ENCODE measurements at places on chromosomes 3 and 15.

DNA sequence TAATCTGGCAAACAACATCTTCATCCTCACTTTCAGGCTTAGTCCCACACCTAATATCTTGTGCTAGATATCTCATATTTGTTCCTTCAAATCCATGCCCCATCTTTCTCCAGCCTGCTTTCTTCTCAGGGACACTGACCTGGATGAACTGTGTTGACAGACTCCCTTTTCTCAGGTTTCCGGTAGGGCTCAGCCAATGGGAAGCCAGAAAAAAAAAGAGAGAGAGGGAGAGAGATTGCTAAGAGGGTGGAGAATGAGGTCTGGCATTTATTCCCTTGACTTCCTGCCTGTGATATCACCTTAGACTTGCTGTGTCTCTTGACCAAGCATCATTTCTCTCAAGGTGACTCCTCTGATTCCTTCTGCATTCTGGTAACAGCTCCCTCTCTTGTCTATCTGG is 145.6 kb upstream of the ABI3BP start:
- DNase-seq: no peak

DNA sequence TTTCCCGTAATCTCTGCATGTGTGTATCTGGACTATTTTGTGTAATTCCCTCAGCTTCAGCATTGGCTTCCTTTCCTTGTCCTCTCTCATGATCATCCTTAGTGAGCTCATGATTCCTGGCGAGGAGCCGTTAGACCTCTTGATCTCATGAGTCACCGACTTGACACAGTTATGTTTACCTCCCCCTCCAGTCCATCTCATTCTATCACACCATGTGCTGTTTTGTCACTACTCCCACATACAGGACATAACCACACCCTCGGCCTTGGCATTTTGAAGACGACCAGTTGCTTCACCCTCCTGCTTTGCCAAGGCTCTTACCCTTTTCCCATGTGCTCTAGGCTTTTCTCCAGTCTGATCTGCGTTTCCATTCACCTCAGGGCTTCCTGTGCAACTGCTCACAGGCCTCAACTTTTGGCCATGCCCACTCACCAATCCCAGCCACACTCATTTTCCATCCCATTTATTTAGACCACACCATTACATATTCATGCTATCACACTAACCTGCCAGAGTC is 41.5 kb downstream of the CP start:
- DNase-seq: no peak

DNA sequence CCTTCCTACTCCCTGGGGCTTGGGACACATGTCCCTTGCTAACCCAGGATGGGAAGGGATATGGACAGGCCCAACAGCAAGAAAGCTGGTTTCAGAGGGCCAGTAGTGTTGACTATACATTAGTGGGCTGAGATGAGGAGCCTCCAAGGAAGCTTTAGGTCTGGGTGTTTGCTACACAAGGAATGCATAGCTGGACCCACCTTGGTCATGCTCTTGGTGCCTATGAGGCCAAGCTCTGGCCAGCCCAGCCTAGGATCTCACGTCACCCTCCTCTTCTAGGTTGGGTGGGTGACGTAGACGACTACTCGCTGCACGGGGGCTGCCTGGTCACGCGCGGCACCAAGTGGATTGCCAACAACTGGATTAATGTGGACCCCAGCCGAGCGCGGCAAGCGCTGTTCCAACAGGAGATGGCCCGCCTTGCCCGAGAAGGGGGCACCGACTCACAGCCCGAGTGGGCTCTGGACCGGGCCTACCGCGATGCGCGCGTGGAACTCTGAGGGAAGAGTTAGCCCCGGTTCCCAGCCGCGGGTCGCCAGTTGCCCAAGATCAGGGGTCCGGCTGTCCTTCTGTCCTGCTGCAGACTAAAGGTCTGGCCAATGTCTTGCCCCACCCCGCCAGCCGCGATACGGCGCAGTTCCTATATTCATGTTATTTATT is 653 bp upstream of the WDR6 start:
- DNase-seq: no peak

GRCh38 chr3:127277561-127277960 is 10.3 kb downstream of the PRR20G start:
- DNase-seq: no peak

DNA sequence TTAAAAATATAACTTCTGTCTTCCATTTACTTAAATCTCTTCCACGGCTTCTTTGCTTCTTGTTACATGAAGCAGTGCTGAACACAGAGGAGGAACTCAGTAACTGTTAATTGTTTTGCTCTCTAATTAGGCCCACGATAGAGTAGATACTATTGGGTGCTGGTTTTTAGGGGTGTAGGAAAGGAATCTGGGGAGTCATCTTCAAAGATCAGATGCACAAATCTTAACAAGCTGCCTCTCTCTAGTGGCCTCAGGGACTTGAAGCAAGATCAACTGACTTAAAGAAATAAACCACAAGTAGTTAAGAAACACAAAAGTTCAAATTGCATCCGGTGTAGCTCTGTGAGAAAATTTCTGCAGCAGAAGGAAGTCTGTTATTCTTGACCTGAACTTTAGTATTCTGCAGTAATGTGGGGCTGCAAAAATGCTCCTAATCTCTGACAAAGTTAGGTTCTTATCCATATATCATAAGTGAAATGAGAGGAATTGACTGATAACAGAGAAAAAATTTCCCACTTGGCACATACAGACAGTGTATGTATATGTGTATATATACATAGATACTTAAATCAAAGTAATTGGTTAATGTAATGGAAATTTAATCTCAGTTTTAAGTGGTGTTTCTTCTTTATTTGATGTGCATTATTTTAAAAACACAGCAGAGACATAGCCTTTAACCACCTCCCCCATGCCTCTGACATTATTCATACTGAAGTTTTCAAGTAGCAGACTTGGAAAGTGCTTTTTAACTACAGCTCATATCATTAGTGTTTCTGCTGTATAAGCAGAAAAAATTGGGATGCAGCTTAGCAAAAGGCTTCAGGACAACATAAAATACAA is 51.8 kb downstream of the CHST2 start:
- DNase-seq: no peak

DNA sequence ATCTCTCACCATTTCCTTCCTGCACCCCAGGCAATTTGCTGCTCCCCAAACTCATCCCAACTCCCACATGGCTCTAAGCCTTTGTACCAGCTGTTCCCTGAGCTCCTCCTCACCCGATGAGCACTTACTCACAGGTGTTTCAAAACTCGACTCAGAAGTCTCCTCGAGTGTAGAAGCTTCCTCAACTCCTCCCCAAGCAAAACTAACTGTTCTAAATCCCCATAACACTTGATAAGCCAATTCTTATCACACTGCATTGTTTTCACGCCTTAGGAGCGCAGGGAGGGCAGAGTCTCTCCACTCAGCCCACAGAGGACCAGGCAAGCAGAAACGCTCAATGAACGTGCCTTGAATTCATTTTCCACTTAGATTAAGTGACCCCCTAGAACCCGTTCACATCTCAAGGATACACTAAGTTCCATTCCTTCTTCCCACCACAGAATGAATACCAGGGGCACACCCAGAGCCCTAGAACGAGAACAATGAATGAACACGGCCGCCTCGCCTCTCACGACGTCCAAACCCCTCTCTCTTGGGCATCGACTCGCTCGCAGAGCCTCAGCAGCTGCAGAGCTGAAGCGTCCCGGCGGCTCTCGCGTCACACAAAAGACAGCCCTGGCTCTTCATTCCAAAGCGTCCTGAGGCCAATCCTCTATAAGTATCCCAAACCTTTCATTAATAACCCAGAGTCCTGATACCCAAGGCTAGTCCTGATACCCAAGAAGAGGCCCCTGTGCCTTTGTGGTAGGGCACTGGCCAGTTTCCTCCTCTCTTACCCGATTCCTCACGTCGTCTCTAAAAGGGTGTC is 1.1 kb downstream of the RAF1 start:
- DNase-seq: no peak

GRCh38 chr3:127004641-127005397 is 21.9 kb downstream of the PLXNA1 start:
- no peak for DNase-seq

All from activated CD8-positive, alpha-beta memory T cell treated with anti-CD3 and anti-CD28 coated beads for 48 hours (primary cell).